ENCODE measurements at places on chromosomes 4 and X.

DNA sequence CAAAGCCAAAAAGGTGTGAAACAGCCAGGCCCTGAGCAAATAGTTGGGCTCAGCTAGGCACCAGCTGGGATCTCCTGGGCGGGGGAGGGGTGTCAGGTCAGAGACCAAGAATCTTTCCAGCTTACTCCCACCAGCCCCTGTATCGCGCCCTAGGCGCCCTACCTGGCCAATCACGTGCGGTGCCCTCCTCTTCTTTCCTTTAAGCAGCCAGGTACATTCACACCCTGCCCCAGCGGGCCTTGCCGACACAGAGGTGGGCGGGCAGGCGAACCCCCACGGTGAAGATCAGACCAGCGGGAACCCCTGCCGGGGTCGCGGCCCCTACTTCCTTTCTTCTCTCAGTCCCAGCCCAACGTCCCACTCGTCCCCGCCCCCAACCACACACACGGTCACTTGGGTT lies 9.1 kb downstream of the ARHGAP36 start:
- DNase-seq: no peak

DNA sequence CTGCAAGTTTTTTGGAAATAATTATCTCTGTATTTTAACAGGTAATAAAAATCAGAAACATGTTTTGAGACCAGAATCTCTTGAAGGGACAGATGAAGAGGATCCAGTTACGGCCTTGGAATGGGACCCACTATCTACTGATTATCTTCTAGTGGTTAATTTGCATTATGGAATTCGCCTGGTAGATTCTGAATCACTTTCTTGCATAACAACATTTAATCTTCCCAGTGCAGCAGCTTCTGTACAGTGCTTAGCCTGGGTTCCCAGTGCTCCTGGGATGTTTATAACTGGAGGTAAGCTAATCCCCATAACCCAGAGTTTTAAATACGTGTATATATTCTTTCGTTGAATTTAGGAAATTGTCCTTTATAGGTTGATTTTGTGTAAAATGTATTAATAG lies 59.4 kb downstream of the WDR17 start:
- no peak for DNase-seq

GRCh38 chr4:105956569-105956968 lies 61.3 kb downstream of the NPNT start:
- DNase-seq: no peak

GRCh38 chrX:103782640-103783039 lies 6.0 kb downstream of the PLP1 start:
- no peak for DNase-seq

- peak; percentile 40 for DNase-seq
These were observed 96.3 kb upstream of the ENPP6 start for GRCh38 chr4:184313702-184314659.

- DNase-seq: no peak
These were observed 472.9 kb upstream of the PRKX start for GRCh38 chrX:4186331-4186730.

DNA sequence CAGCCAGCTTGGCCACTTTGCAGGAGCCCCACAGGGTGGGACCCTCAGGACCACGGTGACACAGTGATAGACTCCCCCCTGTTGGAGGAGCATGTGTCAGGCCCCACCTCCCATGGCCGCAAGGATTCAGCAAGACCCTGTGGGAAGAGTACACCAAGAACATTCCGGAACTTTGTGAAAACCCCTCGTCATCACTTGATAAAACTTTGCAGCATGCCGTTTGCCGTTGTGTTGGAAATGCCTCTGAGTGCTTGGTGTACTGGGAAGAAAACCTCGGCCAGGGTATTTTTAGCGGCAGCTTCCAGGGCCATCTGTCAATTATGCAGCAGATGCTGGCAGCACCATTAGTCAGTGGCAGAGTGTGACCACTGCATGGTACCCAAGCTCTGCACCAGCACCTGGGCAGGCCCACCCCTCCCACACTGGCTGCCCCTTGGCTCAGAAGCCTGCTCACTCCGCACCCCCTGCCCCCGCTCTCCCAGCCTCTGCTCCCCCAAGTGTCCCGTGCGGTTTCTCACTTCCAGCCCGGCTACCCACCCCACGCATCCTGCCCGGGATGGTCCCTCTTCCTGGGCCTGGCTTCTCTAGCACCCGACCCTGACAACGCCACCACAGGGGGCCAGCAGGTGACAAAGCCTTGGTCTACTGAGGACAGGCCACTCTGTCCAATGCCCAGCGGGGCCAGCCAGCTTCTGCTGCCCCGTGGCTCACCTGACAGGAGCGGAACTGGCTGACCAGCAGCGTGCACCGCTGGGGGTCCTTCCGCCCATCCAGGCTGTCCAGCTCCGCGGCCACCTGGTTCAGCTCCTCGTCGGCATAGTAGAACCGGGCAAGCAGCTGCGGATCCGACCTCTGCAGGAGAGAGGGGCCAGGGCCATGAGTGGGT lies 65.0 kb downstream of the ZFYVE28 start:
- DNase-seq: no peak

GRCh38 chrX:45632506-45632905 lies 431.8 kb upstream of the DIPK2B start:
- no peak for DNase-seq

- DNase-seq: no peak
These were observed 55.0 kb upstream of the BMP2K start for GRCh38 chr4:78720994-78721677.

GRCh38 chr4:116872308-116872707 lies 213.1 kb downstream of the TRAM1L1 start:
- no peak for DNase-seq

GRCh38 chr4:8338351-8338961 lies 68.9 kb downstream of the HTRA3 start:
- DNase-seq: no peak

GRCh38 chrX:85288992-85289723 lies 45.4 kb downstream of the ZNF711 start:
- no peak for DNase-seq

DNA sequence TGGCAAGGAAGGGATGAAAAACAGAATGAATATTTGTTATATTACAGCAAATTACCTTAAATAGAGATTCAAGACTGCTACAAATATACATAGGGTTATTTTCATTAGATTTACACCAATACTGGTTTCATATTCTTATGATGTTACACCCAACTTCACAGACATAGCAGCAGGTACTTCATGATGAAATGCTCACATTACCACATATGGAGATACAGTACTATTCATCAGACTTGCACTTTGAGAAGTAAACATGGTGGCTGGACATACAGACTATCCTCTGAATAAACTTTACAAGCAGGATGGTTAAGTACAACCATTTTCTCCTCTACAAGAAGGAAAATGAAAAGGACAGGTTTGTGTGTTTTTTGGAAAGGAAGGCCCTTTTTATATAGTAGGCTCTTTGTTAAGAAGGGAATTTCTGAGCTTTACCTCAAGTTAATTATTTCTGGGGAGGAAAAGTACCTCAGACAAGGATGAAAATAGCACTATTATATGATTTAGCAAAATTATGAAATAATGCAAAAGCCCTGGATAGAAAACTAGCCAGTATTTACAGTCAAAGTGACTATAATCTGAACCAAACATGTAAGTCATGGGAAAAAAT lies 12.0 kb upstream of the FAM120C start:
- no peak for DNase-seq

GRCh38 chr4:103105558-103106356 lies 6.1 kb upstream of the BDH2 start:
- no peak for DNase-seq

All from HL-60 (cell line).